ENCODE measurements at places on chromosomes 13 and 19. TPM values are rescaled to one million over a fixed set of nuclear protein-coding genes. Genes with fewer than 3 reads are reported as not detected.

GRCh38 chr19:36489920-36490415, 607 bp upstream of the ZNF566 start:
- peak overlapping the region; percentile 94 for H3K27ac ChIP-seq
- peak; percentile 76 for DNase-seq
- peaks cover 10% of the 10 kb centered on the region for H3K4me1 ChIP-seq
- peak overlapping the region; percentile 65 for H3K4me3 ChIP-seq

Gene ZNF211
- total RNA-seq, result 14.6 TPM

DNA sequence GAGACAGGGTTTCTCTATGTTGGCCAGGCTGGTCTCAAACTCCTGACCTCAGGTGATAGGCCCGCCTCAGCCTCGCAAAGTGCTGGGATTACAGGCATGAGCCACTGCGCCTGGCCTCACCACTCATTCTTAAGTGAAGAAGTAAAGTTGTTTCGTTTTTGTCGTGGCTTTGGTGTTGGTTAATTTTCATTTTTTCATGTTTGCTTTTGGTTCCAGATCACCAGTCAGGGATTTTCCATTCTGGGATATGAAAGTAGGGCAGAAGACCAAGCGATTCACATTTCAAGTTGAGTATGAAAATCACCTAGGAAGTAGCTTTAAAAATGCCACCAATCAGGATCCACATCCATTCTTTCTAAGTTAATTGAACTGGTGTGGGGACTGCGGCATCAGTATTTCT, 289.9 kb downstream of the DIAPH3 start:
- no peaks in the 10 kb centered on the region for H3K4me1 ChIP-seq
- H3K27me3 ChIP-seq, result no peaks in the 10 kb centered on the region

GRCh38 chr13:59494560-59494970, 669.2 kb downstream of the DIAPH3 start:
- no peaks in the 10 kb centered on the region for H3K36me3 ChIP-seq
- H3K4me1 ChIP-seq, result no peaks in the 10 kb centered on the region
- DNase-seq, result no peak
- no peak overlapping the region for H3K4me3 ChIP-seq

DNA sequence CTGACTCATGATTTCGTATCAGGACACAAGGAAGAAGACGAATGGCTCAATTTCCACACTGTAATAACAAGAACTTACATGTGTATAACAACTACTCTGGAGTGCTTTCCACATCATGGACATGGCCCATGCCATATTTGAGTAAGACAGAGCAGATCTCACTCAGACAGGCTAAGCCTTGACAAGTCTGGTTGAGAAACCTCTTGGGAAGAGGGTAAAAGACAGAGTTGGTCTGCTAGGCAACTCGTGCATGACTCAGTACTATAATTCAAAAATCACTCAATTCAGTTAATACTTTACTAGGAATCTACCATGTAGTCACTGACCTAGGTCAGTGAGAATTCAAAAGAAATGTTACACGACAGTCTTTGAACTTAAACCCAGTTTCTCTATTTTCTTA, 5.7 kb upstream of the THSD1 start:
- no peaks in the 10 kb centered on the region for H3K4me1 ChIP-seq
- H3K27me3 ChIP-seq, result no peaks in the 10 kb centered on the region
- H3K4me3 ChIP-seq, result no peak overlapping the region
- H3K27ac ChIP-seq, result no peak overlapping the region

Gene CGB1
- not detected for total RNA-seq

- peaks cover 17% of the 10 kb centered on the region for H3K36me3 ChIP-seq
- no peak overlapping the region for H3K27ac ChIP-seq
- H3K4me3 ChIP-seq, result peak overlapping the region; percentile 70
- peaks cover 21% of the 10 kb centered on the region for H3K4me1 ChIP-seq
Observed at GRCh38 chr19:2942928-2943640, 1.7 kb downstream of the ZNF77 start.

Gene CLEC17A
- total RNA-seq, result 0.18 TPM

- no peak overlapping the region for H3K27ac ChIP-seq
- DNase-seq, result no peak
- H3K4me3 ChIP-seq, result no peak overlapping the region
- no peaks in the 10 kb centered on the region for H3K4me1 ChIP-seq
- H3K36me3 ChIP-seq, result no peaks in the 10 kb centered on the region
Observed at GRCh38 chr13:109547942-109548341, 238.4 kb downstream of the IRS2 start.

DNA sequence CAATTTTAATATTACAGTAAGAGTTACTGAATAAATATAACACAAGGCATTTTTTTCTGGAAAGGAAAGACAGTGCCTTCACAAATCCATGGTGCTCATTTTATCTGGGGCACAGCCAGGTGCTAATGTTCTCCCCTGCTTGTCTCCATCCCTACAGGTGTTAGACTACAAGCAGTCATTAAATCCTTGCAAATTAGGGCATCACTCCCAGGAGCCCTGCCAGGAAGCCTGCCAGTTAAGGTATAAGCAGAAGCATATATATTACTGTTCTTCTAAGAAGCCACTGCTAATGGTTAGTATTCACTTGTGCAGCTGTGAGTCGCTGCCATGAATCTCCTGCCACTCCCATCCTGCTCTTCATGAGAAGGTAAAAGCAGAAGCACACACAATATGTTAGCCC, 149.7 kb downstream of the OXGR1 start:
- no peaks in the 10 kb centered on the region for H3K27me3 ChIP-seq
- H3K27ac ChIP-seq, result no peak overlapping the region
- H3K36me3 ChIP-seq, result no peaks in the 10 kb centered on the region
- DNase-seq, result no peak

Gene FARP1
- total RNA-seq, result 319 TPM

Gene CEACAM8
- total RNA-seq, result 1.1 TPM

- H3K4me3 ChIP-seq, result no peak overlapping the region
- no peaks in the 10 kb centered on the region for H3K4me1 ChIP-seq
- no peak for DNase-seq
- no peak overlapping the region for H3K27ac ChIP-seq
Observed at GRCh38 chr13:72820156-72820897, 38.4 kb downstream of the PIBF1 start.

DNA sequence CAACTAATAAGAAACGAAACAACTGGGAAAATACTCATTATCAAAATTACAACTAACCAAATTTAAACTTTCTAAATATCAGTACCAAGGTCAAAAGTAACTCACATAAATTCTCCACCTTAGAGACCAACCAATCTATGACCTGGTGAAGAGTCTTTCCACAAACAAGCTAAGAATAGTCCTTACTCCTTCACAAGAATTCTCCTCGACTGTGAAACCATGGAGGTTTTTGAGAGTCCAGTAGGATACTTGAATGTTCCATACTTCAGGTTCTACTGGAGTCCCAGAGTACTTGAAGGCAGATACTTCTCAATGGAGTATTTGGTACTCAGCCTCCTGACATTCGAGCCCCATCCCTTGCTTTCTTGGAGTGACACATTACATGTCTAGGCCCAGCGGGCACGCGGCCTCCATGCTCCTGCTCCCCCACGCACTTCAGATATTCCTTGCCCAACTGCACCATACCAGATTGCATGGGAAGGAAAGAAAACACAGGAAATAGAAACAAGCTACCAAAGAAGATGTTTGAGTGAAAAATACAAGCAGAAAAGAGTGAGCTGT, 63.9 kb downstream of the ABCC4 start:
- no peak overlapping the region for H3K27ac ChIP-seq
- DNase-seq, result no peak
- H3K36me3 ChIP-seq, result no peaks in the 10 kb centered on the region
- H3K27me3 ChIP-seq, result no peaks in the 10 kb centered on the region

GRCh38 chr19:34733266-34733745, 737 bp upstream of the ZNF181 start:
- H3K36me3 ChIP-seq, result peaks cover 9% of the 10 kb centered on the region
- H3K4me1 ChIP-seq, result peaks cover 26% of the 10 kb centered on the region
- peak; percentile 92 for DNase-seq
- H3K27me3 ChIP-seq, result no peaks in the 10 kb centered on the region
- peak overlapping the region; percentile 99 for H3K27ac ChIP-seq

DNA sequence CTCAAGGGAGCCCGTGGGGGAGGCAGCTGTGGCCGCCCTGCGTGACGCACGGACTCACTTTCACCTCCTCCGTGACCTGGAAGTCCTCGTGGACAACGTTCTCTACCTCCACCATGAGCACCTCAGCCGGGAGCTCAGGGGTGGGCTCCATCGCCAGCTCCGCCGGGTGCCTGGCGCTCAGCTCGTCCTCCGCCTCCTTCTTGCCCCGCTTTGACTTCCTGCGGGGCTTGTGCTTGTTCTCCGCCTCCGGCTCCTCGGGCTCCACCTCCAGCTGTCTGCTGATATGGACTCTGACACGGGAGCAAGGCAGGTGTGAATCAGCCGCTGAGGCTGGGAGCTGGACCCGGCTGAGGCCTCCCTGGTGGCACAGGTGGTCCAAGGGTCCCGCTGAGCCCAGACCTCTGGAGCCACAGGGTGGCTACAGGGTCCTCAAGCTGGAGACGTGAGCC, 8.2 kb downstream of the LONP1 start:
- no peak overlapping the region for H3K4me3 ChIP-seq
- peaks cover 81% of the 10 kb centered on the region for H3K36me3 ChIP-seq
- DNase-seq, result no peak
- H3K27ac ChIP-seq, result no peak overlapping the region

Gene NOP53
- total RNA-seq, result 474 TPM

- peaks cover 31% of the 10 kb centered on the region for H3K4me1 ChIP-seq
- H3K27me3 ChIP-seq, result no peaks in the 10 kb centered on the region
- H3K4me3 ChIP-seq, result peak overlapping the region; percentile 90
- peak; percentile 80 for DNase-seq
Observed at GRCh38 chr19:13794398-13794756, 866 bp upstream of the ZSWIM4 start.

Gene CD79A
- 2.4 TPM for total RNA-seq

Gene ZNF766
- total RNA-seq, result 1.3 TPM

DNA sequence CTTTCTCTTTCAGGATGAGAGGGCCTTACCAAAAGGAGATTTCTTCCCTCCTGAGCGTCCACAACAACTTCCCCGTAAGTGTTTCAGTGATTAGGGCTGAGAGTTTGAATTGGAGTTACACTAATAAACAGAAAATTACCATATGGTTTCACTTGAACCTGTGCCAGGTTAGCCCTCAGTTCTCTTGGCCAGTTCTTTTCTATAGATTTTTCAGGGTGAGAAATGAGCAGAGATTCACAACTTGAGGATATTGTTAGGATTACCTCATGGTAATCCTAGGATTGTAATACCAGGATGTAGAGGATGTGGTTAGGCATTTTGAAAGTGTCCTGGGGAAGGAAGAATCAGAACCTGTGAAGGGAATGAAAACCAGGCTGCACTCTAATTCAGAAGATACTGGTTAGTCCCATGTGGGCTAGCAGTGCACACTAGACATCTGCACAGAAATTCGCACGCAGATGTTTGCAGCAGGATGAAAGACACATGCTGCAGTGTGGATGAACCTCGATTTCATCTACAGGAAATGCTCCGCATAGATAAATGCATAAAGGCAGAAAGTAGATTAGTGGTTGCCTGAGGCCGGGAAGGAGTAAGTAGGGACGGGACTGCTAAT, 24.1 kb downstream of the HNRNPM start:
- DNase-seq, result no peak
- peaks cover 100% of the 10 kb centered on the region for H3K36me3 ChIP-seq
- no peak overlapping the region for H3K4me3 ChIP-seq

DNA sequence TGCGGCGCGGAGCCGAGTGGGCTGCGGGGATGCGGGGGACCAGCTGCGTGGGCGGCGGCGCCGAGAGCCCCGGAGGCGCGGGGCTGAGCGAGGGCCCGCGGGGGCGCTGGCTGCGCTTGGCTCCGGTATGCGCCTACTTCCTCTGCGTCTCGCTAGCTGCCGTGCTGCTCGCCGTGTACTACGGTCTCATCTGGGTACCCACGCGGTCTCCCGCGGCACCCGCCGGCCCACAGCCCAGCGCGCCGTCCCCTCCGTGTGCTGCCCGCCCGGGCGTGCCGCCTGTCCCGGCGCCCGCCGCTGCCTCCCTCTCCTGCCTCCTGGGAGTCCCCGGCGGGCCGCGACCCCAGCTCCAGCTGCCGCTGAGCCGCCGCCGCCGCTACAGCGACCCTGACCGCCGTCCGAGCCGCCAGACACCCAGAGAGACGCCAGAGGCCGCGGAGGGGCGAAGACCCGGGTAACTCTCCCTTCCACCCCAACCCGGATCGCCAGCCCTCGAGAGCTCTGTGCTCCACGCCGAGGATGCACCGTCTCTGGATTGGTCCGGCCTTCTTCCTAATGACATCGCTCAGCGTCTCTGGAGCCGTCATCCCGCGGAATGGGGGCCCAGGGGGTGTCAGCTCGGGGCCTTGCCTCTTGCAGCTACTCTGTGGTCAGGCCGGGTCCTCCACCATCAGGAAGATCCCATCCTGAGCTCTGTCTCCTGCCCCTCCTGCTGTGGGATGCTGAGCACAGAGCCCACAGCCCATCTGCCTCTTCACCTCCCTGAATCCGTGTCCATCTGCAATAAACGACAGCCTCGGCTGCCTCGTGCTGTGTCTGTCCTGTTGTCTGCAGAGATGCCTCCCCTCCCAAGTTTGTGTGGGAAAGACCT, 441 bp downstream of the INAFM1 start:
- DNase-seq, result peak; percentile 62
- H3K27ac ChIP-seq, result peak overlapping the region; percentile 98
- H3K36me3 ChIP-seq, result peaks cover 20% of the 10 kb centered on the region
- H3K27me3 ChIP-seq, result no peaks in the 10 kb centered on the region
- peaks cover 29% of the 10 kb centered on the region for H3K4me1 ChIP-seq

DNA sequence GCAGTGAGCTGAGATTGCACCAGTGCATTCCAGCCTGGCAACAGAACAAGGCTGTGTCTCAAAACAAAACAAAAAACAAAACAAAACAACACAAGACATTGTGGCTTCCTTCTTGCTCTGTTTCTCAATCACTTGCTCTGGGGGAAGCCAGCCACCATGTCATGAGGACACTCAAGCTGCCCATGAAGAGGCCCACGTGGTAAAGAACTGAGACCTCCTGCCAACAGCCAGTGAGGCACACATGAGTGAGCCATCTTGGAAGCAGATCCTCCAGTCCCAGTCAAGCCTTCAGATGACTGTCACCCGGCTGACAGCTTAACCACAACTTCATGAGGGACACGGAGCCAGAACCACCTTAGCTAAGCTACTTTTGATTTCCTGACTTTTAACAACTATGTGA, 25.2 kb downstream of the CPT1C start:
- no peaks in the 10 kb centered on the region for H3K36me3 ChIP-seq
- DNase-seq, result no peak
- no peaks in the 10 kb centered on the region for H3K4me1 ChIP-seq
- no peak overlapping the region for H3K27ac ChIP-seq

- no peaks in the 10 kb centered on the region for H3K4me1 ChIP-seq
- no peaks in the 10 kb centered on the region for H3K27me3 ChIP-seq
- H3K36me3 ChIP-seq, result no peaks in the 10 kb centered on the region
- no peak overlapping the region for H3K27ac ChIP-seq
Observed at GRCh38 chr13:94195715-94196114, 283.8 kb downstream of the DCT start.

- no peak overlapping the region for H3K4me3 ChIP-seq
- DNase-seq, result no peak
- H3K4me1 ChIP-seq, result no peaks in the 10 kb centered on the region
- no peak overlapping the region for H3K27ac ChIP-seq
- H3K36me3 ChIP-seq, result no peaks in the 10 kb centered on the region
- no peaks in the 10 kb centered on the region for H3K27me3 ChIP-seq
Observed at GRCh38 chr13:43196750-43197370, 173.5 kb downstream of the DNAJC15 start.

Gene ZC3H4
- 38.8 TPM for total RNA-seq
